LHCN-M2 (cell line): ENCODE measurements at places on chromosomes 13 and 19. TPM values are rescaled to one million over a fixed set of nuclear protein-coding genes. Genes with fewer than 3 reads are reported as not detected.
A peak's percentile ranks its signal among the peaks of the same experiment; 100 is the strongest.

DNA sequence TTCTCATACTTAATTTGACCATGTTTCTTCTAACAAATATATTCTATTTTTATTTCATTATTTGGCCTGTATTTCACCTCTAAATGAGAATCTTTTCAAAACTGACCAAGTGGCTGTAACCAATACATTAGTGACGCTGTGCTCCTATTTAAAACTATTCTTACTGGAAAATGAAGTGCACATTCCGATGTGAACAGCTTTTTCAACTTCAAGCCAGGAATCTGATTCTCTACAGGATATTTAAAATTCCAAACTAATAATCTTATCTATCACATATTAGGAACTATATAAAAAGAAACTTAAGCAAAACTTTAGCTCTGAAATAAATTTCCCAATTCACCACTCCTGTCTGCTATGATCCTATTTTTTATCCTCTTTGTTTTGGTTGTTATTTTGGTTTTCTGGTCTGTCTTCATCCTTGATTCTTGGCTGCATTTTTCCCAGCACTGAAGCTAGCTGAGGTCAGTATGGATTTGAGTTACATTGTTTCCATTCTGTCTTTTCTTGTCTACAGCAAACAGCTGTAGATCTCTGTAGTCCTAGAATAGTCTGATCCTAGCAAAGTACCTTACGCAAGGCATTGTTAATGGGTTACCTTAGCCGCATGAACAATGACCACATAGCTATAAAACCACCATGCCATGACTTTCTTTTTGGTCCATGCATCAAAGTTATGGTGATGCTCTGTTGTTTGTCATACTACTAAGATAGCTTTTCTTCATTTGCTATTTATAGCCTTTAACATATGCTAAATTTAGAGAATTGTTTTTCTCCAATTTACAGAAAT, 748.6 kb upstream of the SPRY2 start:
- peak; percentile 2 for DNase-seq

Gene WDR87
- total RNA-seq = not detected in 2 replicates

- no peak for DNase-seq
Measured at GRCh38 chr13:111336666-111337065, 16.2 kb downstream of the TEX29 start.

DNA sequence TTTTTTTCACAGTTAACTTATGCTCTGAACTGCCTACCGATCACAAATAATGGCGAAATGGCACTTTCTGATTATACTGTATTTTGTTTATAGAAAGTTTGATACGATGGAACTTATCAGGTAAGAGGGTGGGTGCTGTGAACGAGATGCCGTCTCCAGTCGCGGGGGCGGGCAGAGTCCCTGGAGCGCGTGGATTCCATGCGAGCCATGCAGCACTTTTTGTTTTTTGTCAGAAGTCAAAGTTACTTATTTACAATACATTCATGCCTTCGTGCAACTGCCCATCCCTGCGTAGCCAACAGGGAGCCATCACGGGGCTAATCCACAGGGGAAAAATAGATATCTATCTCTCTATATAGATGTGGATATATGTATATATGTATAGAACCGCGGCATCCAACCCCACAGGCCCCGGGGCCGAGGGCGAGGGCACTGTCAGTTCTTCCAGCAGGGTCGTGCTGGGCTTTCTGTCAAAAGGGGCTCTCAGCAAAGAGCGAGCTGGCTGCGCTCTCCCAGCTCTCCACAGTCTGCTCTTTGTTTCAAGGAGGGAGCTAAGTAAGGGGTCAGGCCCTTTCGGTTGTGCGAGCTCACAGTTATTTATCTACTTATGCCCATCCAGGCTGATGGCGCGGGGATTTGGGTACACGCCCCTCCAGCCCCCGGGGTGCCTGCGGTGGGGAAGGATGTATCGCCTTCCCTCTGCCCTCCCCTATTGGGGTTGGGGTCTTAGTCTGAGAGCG, 3.4 kb downstream of the SLITRK1 start:
- DNase-seq = no peak

- DNase-seq = no peak
Measured at GRCh38 chr19:2805261-2805900, 14.3 kb upstream of the ZNF554 start.

GRCh38 chr19:531753-532560, at the start of gene CDC34:
Gene CDC34 (plus strand): TSS chr19:531760. CDS start chr19:531932, 172 bp downstream.
- no peak for DNase-seq

DNA sequence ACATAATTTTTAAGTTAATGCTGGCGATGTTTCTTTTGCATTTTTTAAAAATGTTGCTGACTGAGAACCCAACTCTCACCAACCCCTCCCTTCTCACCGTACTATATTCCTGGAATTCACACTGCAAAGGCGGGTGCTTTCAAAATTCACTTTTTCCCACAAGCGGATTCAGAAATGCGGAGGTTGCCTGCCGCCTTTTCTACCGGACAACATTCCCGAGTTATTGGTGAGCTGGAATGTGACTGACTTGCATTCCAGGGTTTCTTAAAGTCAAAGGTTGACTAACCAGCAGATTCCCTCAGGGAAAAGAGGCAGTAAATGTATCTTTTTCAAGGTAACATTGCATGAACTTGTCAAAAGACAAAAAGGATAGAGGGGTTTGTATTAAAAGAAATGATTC, 113.3 kb downstream of the RAB20 start:
- peak; percentile 91 for DNase-seq

- DNase-seq = no peak
Measured at GRCh38 chr13:40192858-40193257, 473.6 kb downstream of the FOXO1 start.

Gene RXFP2
- total RNA-seq = not detected in 2 replicates

DNA sequence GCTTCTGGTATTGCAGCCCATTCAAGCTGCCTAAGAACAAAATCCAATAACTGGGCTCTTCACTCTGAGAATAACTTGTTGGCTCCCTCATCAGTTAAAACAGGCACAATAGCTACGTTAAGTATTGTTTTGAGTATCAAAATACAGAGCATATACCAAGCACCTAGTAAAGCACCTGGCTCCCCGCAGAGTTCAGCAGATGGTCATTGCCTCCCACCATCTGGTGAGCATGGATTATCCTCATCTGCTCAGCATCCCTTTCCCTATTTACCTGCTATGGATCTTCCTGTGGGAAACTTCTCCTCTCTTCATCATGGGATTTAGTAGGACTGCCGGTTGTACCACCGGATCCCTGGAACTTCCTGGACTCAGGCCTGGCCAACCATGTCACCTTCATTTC, 199.2 kb upstream of the MAB21L1 start:
- no peak for DNase-seq

- no peak for DNase-seq
Measured at GRCh38 chr19:51187395-51188226, 37.3 kb upstream of the CD33 start.

- DNase-seq = no peak
Measured at GRCh38 chr13:20263393-20264044, 31.4 kb upstream of the GJB6 start.

DNA sequence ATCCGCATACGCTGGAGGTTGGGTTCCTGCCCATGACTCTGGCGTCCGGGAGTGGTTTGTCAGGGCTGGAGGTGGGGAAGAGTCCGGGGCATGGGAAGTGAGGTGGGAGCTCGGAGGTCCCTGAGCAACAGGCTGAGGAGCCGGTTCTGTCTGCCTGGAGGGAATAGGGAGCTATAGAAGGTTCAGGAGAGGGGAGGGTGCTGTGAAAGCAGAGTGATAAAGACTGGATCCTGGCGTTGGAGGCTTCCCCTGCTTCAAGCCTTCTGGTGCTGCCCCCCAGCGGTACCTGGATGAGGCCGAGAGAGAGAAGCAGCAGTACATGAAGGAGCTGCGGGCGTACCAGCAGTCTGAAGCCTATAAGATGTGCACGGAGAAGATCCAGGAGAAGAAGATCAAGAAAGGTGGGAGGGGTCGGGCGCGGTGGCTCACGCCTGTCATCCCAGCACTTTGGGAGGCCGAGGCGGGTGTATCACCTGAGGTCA, 2.6 kb downstream of the HMG20B start:
- no peak for DNase-seq

Gene SLITRK6
- not detected in 2 replicates for total RNA-seq

GRCh38 chr19:28394725-28395124, 818.2 kb downstream of the UQCRFS1 start:
- DNase-seq = no peak

DNA sequence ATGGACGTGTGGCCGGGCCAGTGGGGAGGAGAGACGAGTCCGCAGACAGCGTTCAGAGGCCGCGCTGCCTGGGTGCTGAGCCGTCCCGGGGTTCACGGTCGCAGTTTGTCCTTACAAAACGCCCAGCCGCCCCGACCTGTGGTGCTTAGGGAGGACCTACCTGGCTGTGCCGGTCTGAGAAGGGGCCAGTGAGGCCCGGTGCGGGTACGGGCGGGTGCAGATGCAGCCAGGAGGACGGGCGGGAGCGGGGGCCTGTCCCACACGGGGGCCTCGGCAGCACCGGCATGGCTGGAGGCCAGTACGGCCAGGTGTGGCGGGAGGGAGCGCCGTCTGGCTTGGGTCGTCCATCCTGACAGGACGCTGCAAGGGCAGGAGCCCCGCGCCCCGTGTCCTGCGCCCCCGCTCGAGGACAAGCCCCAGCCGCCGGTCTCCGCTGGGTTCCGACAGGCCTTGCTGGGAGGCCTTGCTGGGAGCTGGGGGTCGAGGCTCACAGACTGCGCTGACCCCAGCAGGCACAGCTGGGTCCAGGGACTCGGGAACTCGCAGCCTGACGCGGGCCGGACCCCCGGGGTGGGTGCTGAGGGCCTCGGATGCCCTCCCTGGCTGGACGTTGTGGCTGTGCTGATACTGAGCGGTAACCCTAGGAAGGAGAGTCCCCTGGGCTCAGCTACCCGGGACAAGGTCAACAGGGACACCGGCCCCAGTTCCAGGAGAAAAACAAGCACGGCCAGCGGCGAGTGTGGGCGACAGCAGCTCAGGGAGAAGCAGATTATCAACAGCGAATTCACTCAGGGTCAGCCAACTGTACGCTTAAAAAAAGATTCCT, 5.3 kb upstream of the PROZ start:
- DNase-seq = no peak

Gene SIGLEC5
- not detected in 2 replicates for total RNA-seq

DNA sequence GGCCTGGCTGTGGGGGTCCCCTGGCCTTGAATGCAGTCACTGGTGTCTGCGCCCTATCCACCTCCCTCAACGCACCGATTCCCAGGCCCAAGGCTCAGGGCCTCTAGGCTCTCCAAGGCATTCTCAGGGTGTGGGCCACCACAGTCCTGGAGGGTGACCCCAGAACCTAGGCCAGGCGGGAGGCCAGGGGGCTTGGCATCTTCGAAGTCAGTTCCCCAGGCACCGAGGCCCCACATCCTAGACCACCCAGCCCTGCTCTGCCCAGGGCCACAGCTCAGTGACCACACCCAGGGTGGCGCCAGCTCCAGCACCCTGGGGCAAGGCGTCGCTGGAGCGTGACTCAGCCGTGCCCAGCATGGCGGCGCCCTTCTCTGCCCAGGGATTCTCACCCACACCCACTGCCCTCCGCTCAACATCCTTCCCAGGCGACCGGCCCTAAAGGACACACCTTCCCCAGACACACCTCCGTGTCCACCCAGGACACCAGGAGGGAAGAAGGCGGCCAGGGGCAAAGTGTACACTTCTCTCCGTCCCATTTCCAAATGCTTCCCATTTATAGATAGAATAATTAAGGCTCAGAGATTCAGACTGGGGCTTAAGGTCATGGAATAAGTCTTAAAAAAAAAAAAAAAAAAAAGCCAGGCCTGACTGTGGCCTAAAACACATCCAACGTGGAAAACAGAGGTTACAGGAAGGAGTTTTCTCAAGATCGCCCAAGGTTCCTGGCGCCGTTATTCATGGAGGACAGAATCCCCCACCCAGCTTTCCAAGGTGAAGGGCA, 36.4 kb upstream of the NANOS3 start:
- DNase-seq = peak; percentile 72

Gene POU2F2
- 0.06 TPM in 1 of 2 replicates, not detected in the other for total RNA-seq

- DNase-seq = no peak
Measured at GRCh38 chr13:40434516-40435397, 231.7 kb downstream of the FOXO1 start.

GRCh38 chr19:12527034-12527836, 24.0 kb downstream of the ZNF564 start:
- peak; percentile 51 for DNase-seq

DNA sequence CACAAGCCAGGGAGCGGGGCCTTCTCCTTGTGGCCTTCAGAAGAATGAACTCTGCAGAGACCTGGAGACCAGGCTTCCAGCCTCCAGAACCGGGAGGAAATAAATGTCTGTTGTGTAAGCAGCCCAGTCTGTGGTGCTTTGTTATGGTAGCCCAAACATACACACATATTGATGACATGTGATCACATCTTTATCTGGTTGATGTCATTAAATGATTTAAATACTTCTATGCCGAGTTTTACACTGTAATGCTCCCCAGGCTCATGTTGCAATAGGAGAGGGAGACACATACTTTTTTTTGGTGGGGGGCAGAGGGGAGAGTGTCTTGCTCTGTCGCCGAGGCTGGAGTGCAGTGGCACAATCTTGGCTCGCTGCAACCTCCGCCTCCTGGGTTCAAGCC, 188.0 kb upstream of the IRS2 start:
- DNase-seq = no peak

DNA sequence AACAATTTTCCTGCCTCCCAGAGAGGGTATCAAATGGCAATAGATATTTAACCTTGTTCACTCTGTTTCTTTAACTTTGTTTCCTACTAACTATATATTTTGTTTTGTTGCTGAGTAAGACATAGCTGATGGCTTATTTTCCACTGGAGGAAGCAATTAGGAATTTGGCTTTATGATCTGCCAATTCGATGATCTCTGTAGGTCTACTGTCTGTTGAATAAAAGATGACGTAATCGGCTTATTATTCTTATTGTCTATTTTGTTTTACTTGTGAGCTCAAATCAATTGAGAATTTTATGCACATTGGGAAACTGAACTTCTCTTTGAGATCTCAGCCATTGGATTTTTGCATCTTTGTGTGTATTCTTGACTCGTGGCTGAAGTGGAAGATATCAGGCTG, 862.6 kb downstream of the EFNB2 start:
- DNase-seq = no peak

DNA sequence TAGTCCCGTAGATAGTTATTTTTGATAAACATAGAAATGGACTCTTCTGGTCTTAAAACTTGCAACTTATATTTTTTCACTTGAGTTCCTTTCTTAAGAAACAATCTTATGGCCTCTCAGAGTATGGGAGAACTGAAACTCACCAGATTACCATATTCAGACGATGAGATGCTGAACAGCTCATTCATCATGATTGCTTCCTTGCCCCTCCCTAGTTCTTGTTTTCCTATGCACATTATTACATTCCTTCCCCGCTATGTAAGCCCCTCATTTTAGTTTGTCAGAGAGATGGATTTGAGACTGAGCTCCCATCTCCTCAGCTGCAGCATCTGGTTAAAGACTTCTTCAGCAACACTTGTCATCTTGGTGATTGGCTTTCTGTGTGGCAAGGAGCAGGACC, 158.5 kb downstream of the SLITRK6 start:
- no peak for DNase-seq

GRCh38 chr19:10567656-10568055, 1.1 kb downstream of the CDKN2D start:
- no peak for DNase-seq

GRCh38 chr13:86135856-86136255, 336.6 kb upstream of the SLITRK6 start:
- DNase-seq = no peak

Gene PSPN
- total RNA-seq = 0.69 and 0.90 TPM in 2 replicates

Gene ZNF471
- 0.83 and 1.6 TPM in 2 replicates for total RNA-seq

Gene KLK3
- not detected in 2 replicates for total RNA-seq
